Jurkat, Clone E6-1 (cell line): ENCODE measurements at places on chromosomes 2 and 18.

GRCh38 chr2:74249406-74250122, 51.1 kb downstream of the MTHFD2 start:
- DNase-seq = no peak

- no peak for DNase-seq
Measured at GRCh38 chr2:100437751-100438150, 20.3 kb upstream of the CHST10 start.

DNA sequence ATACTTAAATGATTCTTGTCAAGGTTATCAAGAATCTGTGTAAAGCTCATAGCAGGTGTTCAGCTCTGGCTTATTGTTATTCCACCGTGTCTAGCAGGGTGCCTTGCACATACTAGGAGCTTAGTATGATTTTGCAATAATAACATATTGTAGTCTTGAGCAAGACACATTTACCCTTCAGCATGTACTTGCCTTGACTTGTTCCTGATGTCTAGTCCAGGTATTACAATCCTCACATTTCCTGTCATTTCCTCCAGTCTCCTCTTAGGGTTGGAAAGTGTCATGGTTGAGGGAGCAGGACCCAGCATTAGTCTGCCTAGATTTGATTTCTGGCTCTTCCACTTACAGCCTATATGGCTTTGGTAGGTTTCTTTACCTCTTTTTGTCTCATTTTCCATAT, 246.1 kb downstream of the RAD51AP2 start:
- DNase-seq = no peak

GRCh38 chr2:204022550-204022949, 86.0 kb downstream of the ICOS start:
- no peak for DNase-seq

DNA sequence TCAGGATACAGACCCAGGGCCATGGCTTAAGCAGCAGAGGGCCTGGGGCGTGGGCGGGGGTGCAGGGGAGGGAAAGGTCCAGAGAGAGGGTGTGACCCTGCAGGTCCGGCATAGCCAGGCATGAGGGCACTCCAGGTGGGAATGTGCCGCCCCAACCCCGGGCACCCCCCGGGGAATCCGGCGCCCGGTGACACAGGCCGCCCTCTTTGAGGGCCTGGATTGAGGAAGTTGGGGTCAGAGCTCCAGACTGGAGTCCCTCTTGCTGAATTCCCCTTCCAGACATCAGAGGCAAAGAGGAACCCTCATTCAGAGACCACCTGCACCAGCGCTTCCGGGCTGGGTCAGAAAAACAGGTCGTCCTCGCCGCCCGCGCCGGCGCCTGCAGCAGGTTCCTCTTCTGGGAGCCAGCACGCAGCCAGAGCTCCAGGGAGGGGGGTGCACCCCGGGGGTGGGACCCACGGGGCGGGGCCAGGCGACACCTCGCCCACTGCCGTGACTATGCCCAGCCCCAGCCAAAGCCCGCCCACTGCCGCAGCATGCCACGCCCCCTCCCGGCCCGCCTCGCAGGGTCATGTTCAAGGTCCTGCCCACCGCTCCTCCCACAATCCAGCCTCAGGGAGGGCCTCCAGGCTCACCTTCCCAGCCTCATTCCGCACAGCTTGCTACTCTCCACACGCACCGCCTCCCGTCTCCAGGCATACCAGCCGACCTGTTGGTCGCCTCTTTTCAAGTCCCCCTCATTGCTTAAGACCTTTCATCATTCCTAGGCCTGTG, 98.3 kb upstream of the ID2 start:
- peak; percentile 56 for DNase-seq

DNA sequence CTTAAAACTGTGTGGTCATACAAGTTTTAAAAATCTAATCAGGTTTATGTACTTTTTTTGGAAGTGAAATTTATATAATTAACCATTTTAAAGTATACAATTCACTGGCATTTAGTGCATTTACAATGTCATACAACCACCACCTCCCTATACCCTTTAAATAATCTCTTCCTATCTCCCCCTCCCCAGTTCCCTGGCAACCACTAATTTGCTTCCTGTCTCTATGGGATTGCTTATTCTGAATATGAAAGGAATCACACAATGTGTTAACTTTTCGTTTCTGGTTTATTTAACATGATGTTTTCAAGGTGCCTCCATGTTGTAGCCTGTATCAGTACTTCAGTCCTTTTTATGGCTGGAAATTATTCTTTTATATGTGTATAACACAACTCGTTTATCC, 19.4 kb downstream of the CHMP3 start:
- no peak for DNase-seq

GRCh38 chr18:11729556-11729955, 40.5 kb downstream of the GNAL start:
- no peak for DNase-seq

- DNase-seq = no peak
Measured at GRCh38 chr2:128439791-128440665, 121.4 kb upstream of the HS6ST1 start.

DNA sequence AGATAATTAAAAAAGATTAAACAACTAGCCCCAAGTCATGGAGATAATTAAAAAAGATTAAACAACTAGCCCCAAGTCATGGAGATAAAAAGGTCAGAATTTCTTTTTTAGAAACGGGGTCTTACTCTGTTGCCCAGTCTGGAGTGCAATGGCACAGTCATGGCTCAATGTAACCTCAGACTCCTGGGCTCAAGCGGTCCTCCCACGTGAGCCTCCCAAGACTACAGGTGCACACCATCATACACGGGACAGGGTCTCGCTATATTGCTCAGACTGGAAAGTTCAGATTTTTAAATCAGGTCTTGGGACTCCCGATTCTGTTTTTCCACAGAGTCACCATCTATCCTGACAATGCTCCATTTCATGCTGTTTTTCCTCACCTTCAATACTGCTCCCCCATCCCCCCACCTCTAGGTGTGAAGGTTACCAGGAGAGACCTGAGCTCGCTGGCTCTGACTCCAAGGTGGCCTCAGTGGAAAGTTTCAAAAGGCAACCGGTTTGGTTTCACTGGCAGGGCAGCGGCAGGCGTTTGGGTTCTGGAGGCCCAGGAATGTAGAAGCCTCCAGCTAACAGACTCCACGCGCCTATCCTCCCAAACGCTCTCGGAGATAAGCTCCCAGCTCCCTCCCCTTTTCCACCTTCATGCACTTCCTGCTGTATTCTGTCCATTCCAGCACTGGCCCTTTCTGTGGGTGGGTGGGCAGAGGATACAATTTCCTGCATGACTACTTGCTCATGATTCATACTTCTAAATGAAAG, 2.9 kb upstream of the SEMA4C start:
- no peak for DNase-seq
